ENCODE measurements at places on chromosomes 11 and 22.

- no peak for DNase-seq
Measured at GRCh38 chr11:47982616-47983015, 2.3 kb downstream of the PTPRJ start.

- no peak for DNase-seq
Measured at GRCh38 chr22:31895411-31896123, 48.8 kb upstream of the YWHAH start.

DNA sequence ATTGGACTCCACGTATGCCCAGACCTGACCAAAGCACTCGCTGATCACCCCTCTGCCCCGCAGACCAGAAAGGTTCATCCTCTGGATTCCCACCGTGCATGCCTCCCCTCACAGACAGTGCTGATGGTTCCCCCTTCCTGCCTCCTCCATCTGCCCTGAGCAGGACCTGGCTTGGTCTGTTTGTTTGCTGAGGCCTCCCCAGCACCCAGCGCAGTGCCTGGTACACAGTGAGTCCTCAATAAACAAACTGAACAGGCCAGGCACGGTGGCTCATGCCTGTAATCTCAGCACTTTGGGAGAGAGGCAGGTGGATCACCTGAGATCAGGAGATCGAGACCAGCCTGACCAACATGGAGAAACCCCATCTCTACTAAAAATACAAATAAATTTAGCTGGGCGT, 23.7 kb upstream of the RPS3 start:
- DNase-seq, result no peak

- no peak for DNase-seq
Measured at GRCh38 chr11:75155570-75156422, 4.9 kb downstream of the SLCO2B1 start.

- no peak for DNase-seq
Measured at GRCh38 chr11:110730773-110731172, 18.5 kb upstream of the ARHGAP20 start.

- no peak for DNase-seq
Measured at GRCh38 chr11:40514124-40514523, 945.3 kb downstream of the LRRC4C start.

GRCh38 chr11:12831471-12832202, 157.4 kb downstream of the TEAD1 start:
- DNase-seq, result no peak

DNA sequence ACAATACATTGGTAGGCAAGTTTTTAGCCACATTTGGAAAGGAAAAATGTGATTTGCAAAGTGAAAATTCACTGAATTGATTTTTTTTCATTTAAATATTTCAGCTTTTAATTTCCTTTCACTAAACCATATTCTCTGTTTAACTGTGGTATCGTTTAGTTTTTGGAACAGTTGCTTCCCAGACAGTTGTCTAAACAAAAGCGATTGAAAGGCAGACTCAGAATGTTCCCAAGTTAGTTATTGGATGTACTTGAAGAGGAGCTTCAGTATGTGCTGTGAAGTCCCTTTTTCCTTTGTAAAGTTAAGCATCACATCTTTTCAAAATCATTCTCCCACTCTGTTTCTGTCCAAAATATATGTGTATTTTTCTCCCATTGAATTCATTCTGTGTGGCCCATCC, 623.4 kb upstream of the LUZP2 start:
- DNase-seq, result no peak

GRCh38 chr22:21450320-21450831, 16.8 kb upstream of the TMEM191C start:
- DNase-seq, result no peak

DNA sequence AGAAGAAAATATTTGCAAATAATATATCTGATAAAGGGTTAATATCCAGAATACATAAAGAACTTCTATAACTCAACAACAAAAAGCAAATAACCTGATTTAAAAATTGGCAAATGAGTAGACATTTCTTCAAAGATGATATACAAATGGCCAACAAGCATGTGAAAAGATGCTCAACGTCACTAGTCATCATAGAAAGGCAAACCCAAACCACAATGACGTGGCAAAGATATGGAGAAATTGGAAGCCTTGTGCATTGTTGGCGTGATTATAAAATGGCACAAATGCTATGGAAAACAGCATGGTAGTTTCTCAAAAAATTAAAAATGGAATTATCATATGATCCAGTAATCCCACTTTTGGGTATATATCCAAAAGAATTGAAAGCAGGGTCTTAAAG, 466.3 kb downstream of the TBC1D22A start:
- DNase-seq, result no peak

DNA sequence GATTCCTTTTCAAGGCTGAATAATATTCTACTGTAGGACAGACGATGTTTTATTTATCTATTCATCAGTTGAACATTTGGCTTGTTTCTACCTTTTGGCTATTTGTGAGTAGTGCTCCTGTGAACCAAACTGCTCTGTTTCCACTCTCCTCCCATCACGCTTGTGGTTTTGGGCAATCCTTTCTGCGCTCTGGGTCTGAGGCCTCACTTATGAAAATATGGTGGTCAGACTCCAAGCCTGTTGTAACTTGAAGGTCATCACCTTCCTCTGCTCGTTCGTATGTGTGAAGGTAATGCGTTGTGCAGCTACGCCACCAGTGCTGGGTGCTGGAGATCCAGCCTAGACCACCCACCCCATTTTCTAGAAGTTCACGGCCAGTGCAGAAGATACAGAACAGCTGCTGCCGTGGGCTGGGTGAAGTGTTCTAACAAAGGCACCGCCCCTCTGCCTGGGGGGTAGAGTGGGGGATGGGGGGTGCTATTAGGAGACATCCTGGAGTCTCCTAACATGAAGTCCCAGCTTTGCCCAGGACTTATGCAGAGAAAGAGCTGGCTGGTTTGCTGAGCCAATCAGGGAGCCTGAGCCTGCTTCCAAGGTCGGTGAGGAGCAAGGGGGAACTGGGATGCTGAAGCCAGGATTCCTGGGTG, 21.0 kb downstream of the PTPN5 start:
- no peak for DNase-seq

All from cortex of kidney (tissue), 1 donor.